BE2C (cell line): ENCODE measurements at places on chromosomes 11 and 22.

- no peak for DNase-seq
Measured at GRCh38 chr11:32030875-32031503, 59.9 kb upstream of the RCN1 start.

DNA sequence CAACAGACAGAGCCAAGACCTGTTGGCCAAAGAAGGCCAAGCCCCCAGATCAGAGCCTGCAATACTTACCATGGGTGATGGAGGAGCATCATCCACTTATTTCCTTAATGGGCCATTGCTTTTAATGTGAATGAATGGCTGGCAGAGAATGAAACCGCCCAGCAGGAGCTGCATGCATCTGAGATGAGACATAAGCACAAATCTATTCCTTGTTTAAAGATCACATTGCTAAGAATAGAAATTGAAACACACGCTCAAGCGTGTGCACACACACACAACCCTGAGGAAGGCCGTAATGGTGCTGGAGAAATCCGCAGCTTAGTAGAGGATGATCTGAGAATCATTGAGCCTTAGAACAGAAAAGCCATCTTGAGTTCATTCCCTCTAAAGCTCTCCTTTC is 5.3 kb upstream of the RRAS2 start:
- no peak for DNase-seq

DNA sequence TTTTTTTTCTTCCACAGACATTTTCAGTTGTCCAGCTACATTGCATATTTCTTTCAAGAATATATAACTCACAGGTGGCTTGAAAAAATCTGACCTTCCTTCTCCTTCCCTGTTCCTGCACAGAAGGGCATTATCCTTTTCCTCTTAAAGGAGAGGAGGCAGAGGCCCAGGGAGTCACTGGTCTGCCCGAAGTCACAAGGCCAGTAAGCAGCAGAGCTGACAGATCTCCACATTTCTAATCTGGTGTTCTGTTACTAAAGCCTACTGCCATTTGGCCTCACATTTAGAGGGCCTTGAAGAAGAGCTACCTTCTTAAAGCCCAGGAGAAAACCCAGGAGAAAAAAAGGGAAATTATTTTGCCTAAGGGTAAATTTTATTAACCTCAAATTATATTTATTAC is 12.3 kb downstream of the ENDOD1 start:
- DNase-seq: no peak

- DNase-seq: no peak
Measured at GRCh38 chr11:24373516-24373915, 123.3 kb upstream of the LUZP2 start.

GRCh38 chr11:20311444-20311843 is 52.1 kb upstream of the HTATIP2 start:
- DNase-seq: no peak

DNA sequence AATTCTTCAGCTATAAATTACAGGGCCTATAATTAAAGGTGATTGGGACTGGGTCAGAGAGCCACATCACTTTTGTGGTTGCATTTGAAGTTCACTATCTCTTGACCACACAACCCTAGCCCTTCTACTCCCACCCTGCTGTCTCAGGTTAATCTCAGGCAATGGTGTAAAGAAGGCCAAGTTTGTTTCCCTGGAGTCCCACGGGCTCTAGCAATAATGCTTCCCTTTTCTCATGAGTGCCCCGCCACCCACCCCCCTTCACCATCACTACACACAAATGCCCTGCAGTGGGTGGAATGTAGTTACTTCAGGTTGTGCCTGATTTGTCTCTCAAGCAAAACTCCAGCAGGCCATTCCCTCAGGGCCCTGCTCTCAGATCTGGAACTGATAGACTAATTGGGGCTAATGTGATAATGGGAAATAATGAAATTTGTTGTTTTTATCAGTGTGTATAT is 1.8 kb upstream of the EHF start:
- DNase-seq: no peak

- no peak for DNase-seq
Measured at GRCh38 chr11:107493117-107493516, 35.5 kb upstream of the CWF19L2 start.

GRCh38 chr11:119144825-119145486 is 3.9 kb upstream of the ABCG4 start:
- peak; percentile 81 for DNase-seq

- peak; percentile 30 for DNase-seq
Measured at GRCh38 chr11:60899046-60899936, 7.1 kb downstream of the PRPF19 start.

DNA sequence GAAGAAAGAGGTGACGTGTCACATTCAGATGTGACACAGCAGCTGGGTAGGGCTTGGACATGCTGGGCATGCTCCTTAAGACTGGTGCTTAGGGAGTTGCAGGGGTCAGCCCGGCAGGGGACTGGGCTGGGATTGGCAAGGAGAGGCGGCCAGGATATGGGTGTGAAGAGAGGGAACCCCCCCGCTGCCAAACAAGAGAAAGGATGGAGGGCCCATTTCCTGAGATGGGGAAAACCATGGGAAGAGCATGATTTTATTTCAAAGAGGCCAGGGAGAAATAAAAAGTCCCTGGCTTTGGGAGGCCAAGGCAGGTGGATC is 5.3 kb downstream of the ATF4 start:
- DNase-seq: no peak

DNA sequence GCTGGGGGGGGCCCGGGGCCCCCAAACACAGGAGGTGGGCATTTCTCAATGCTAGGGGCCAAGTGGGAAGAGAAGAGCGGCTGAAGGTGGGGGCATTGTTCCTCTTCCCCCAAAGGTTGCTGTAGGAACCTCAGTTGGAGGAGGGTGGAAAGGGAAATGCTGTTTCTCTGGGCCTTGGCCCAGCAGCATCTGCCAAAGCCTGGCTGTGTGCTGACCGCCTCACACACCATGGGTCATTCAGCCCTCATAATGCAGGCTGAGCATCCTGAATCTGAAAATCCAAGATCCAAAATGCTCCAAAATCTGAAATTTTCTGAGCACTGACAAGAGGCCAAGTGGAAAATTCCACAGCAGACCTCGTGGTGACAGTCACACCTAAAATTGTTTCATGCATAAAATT is 49.0 kb upstream of the BID start:
- no peak for DNase-seq

DNA sequence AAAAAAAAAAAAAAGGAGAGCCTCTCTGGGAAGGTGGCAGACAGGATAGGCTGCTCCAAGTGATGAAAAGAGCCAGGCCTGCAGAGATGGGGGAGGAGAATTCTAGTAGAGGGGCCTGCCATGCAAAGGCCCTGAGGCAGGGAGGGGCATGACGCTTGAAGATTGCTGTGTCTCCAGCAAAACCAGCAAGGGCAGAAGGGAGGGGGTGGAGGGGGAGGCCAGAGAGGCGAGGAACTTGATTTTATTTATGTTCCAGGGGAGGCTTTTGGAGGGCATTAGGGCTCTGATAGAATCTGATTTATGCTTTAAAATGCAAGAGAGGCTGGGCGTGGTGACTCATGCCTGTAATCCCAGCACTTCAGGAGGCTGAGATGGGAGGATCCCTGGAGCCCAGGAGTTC is 16.7 kb upstream of the PACSIN2 start:
- DNase-seq: no peak

- DNase-seq: no peak
Measured at GRCh38 chr22:26823966-26824365, 166.6 kb downstream of the MIAT start.

GRCh38 chr11:78295991-78296930 is 107.5 kb downstream of the USP35 start:
- no peak for DNase-seq

- DNase-seq: no peak
Measured at GRCh38 chr11:23078289-23078971, 218.2 kb upstream of the CCDC179 start.

- no peak for DNase-seq
Measured at GRCh38 chr22:44524806-44525205, 26.8 kb upstream of the RTL6 start.

DNA sequence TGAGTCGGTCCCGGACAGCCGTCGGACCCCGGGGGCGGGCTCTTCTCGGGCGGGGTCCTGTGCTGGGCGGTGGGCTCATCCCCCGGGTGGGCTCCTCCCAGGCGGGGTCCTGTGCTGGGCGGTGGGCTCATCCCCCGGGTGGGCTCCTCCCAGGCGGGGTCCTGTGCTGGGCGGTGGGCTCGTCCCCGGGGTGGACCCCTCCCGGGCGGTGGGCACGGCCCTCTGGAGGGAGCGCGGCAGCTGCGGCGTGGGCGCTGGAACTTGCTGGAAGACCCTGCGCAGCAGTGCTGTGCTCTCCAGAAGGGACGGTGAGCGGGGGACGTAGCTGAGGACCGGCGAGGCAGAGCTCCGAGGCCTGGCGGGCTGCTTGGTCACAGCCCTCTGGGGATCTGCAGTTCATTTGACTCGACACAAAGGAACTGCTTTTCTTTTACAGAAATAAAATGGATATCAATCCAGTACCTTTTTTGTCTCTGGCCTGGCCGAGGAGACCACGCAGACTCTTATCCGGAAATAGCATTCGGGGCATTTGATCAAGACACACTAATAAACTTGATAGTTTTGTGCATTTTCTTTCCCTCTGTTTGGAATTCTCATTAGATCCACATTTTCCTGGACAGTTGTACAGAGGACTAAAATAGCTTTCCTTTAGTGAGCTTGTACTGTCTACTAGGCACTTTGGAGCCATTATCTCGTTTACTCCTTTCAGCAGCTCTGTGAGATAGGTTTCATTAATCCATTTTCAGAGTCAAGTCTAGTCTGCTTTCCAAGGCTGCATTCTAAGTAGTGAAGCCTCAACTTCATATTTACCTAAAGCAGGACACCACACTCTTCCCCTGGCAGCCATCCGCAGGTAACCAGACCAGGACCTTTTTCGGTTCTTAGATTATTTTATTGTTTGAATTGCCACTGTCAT is 812 bp downstream of the JAM3 start:
- peak; percentile 65 for DNase-seq

DNA sequence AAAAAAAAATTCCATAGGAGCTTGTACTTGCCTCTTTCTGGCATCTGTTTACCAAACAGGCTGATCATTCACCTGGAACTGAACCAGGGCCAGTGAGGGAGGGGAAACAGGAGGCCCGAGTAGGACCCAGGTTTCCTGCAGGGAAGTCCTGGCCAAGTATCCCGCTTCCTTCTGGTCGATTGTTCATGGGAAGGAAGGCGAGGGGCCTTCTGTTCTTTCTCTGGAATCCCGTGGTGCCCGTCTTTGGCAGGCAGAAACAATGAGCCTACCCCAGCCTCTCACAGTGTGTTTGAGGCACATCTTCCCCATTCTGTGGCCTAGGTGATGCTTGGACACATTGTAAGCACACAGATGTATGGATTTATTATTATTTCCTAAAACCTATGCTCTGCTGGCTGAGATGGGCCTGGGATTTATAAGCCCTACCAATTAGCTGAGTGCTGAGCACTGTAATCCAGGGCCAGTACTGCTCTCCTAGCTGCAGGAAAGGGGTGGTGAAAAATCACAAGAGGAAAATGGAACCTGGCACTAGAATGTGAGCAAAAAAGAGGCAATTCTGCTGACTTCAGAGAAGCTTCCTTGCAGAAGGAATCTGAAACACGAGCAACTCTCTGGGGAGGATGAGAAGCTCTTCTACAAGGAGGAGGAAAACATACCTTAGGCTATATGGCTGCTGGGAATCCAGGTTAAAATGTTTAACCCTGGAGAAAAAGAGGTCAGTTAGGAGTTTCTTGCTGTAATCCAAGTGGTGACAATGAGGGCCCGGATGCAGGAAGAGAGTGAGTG is 53.5 kb downstream of the PRR5L start:
- no peak for DNase-seq

DNA sequence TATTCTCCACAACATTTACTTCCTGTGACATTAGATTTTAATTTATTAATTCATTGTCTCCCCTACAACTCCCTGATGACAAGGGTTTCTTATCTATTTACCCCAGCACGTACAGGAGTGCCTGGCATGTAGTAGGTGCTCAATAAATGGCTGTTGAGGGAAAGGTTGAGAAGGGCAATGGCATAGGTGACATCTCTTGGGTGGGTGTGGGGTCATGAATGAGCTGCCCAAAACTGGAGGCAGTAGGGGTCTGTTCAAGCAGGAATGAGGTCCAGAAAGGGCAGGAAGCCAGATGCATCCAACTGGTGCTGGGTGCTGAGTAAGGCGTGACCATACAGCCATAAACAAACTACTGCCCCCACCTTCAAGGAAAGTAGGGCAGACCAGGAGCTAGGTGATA is 2.8 kb downstream of the VWCE start:
- DNase-seq: no peak

GRCh38 chr11:64249563-64250414 is 1.5 kb upstream of the PLCB3 start:
- no peak for DNase-seq

DNA sequence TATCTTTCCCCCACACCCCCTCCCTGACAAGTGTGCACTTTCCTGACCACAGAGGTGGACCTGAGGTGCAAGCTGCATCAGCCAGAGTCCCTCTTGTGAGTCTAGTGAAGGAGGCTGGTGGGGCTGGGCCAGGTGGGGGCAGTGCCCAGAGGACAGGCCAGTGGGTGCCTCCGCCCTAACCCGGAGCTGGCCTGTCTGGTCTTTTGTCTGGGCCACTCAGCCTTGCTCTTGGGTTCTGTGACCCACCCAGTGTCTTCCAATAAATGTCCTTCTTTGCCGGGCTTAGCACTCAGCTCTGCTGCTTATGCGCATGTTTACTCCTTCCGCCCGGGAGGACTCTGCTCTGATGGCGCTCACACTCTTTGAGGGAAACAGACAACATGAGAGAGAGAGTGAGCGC is 526.2 kb downstream of the TBC1D22A start:
- DNase-seq: no peak

DNA sequence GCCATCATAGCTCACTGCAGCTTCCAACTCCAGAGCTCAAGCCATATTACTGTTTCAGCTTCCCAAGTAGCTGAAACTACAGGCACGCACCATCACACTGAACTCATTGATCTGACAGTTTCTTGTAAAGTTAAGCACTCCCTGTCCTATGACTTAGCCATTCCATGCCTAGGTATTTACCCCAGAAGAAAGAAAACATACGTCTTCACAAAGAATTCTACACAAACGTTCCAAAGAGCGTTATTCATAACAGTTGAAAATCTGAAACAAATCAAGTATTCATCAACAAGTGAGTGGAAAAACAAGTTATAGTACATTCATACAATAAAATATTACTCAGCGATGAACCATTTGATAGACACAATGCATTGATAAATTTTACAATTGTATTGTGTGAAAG is 7.8 kb upstream of the NLRP10 start:
- DNase-seq: no peak

- DNase-seq: no peak
Measured at GRCh38 chr11:111834432-111835163, 36.8 kb downstream of the ALG9 start.

DNA sequence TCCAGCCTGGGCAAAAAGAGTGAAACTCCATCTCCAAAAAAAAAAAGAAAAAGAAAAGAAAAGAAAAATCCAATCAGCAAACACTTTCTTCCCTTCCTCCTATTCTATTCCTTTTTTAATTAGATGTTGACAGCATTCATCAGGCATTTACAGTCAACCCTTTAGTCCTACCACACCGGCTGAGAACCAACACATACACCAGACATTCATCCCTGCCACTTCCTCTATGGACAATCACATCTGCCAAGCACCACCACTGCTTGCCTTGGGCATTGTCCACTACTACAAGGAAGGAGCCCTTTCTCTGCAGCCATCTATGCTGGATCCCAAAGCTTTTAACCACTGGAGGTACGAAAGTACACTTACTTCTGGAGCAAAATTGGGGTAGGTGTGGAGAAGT is 9.4 kb upstream of the SLN start:
- no peak for DNase-seq
